Stimulated activated CD4-positive, alpha-beta T cell treated with anti-CD3 and anti-CD28 coated beads, TNF-alpha, amount 100 ng/mL, for 1 hour (primary cell): ENCODE measurements at places on chromosomes 12 and 14.

GRCh38 chr14:29486132-29486531, 441.5 kb downstream of the PRKD1 start:
- no peak for DNase-seq

DNA sequence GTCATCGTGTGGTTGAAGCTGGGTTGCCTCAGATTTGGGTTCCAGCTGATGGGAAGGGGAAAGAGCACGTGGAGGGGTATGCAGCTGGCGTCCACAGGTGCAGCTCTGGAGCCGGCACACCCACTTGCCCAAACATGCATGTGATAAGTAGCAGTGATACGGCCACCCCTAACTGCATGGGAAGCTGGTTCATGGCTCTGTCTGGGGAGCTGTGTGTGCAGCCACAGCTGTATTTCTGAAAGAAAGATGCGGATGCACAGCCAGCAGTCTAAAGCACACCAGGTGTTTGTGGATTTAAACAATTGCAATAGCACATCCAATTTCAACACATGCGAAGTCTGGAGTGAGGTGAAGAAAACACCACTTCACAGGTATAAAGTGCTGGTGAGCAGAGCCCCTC, 181.4 kb downstream of the EFCAB11 start:
- DNase-seq = no peak

DNA sequence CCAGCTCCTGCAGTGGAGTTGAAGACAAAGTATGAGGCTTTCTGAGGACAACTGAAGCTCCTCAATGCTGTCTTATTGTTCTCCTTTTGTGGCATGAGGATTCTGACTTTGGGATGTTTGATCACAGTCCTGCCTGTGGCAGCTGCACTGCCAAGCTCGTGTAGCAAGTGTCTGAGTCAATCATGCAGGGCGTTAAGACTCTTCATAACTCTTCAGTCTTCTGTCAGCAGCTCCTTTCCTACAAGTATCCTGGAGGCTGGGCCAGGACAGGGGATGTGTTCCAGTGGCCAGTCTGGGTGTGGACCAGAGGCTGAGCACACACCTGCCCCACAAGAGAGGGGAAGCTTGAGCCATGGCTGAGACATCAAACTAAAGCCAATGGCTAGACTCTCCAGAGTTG, 94.3 kb downstream of the PELI2 start:
- no peak for DNase-seq

GRCh38 chr12:5581019-5581418, 149.1 kb downstream of the NTF3 start:
- no peak for DNase-seq

- no peak for DNase-seq
These were observed 66.7 kb downstream of the AACS start for GRCh38 chr12:125131958-125132357.

DNA sequence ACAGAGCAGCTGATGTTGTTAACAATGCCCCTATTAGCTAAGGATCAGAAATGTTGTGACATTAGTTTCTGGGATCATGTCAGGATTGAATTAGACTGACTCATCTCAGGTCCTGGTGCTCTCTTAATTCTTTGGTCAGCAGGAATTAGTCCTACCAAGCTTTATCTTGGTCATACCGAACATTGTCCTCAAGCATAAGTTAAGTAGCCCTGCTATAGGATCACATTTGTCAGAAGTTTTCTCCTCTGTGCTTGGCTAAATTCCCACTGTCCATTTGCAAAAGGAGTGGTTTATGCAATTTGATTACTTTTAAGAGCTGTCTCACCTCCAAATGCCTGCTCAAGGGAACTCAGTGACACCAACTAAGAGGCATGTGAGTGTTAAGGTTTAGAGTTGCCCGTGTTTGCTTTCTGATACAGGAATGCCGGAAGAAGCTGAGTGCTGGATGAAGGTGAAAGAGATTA, 48.4 kb upstream of the IFNG-AS1 start:
- no peak for DNase-seq

DNA sequence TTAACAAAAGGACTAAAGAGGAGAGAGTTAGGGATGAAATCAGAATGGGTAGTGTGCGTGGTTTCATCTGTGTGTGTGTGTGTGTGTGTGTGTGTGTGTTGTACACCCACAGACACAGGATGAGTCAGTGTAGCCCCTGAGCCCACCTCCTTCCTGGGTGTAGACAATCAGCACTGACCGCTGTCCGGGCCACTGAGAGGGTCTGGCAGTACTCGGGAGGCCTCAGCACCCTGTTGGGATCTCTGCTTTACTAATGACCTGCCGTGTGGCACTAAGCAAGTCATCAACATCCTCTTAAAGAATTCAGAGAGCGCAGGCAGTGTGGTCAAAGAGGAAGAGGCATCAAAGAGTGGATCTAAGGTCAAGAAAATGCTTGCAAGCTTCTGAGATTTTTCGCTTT, 112.6 kb downstream of the PRMT8 start:
- no peak for DNase-seq

DNA sequence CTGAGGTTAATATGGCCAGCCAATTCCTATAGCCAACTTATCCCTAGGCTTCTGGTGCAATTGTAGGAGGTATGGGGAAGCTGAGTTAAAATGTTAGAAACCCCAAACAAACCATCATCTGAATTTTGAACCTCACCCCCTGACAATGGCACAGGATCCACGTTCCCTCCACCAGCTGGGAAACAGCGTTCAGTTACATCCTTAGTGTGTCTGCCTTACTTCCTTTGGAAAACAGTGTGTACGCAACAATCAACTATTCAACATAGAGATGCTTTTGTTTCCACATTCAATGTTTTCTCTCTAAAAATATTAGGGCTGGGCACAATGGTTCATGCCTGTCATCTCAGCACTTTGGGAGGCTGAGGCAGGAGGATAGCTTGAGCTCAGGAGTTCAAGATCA, 203.4 kb downstream of the TTC7B start:
- no peak for DNase-seq
